Stimulated activated CD8-positive, alpha-beta memory T cell treated with anti-CD3 and anti-CD28 coated beads, Interleukin-15, amount 100 ng/mL, for 24 hours (primary cell): ENCODE measurements at places on chromosomes 7 and 10.

- no peak for DNase-seq
These were observed 137.9 kb upstream of the PPIF start for GRCh38 chr10:79209340-79209739.

DNA sequence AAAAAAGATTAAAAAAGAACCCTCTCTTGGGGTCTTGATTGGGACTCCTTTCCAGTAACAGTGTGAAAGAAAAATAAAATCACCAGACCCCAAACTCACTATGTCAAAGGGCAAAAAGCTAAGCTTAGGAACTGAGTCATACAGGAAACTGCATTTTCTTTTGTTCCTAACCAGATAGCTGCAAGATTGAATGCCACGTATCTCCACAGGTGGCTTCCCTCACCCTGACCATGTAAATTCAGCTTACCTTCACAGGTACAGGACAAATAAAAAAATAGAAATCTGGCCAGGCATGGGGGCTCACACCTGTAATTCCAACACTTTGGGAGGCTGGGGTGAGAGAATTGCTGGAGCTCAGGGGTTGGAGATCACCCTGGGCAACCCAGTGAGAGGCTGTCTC, 32.5 kb upstream of the EIF4H start:
- DNase-seq, result no peak

GRCh38 chr7:50088463-50089129, 4.5 kb downstream of the ZPBP start:
- DNase-seq, result no peak

GRCh38 chr7:94907026-94907810, at the start of gene PPP1R9A:
TSS of gene PPP1R9A (plus strand) at chr7:94907594. CDS start at chr7:94910114, 2,520 bp downstream.
- DNase-seq, result no peak

DNA sequence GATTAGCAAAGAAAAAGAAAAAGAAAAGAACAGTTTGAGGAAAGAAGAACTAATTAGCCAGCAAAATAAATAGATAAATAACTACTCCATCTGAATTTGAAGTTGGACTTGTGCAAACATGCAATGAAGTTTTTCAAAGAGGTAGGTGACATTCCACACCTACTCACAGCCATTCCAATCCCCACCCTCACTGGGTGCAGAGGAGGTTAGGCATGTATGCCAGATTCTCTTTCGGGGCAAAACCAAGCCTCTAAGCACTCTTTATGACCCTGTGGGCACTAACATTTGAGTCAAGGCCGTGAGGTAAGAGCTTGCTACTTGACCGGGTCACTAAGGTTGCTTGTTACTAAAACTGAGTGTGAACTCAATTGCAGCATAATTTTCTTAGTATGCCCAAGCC, 108.4 kb upstream of the SEMA3A start:
- DNase-seq, result no peak

DNA sequence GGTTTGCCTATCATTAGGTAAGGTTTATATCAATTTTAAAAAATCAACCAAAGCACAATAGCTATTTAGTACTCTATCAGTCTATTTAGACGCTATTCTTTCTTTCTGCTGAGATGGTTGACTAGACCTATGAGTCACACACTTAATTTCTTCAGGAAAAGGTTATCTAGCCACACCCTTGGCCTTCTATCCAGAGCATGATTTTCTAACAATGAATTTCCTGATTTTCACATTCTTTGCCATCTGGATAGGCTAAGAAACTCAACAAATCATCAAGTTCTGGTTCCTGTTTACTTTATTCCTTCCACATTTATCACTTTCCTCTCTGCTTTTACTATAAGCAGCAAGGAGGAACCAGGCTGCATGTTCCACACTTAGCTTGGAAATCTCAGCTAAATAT, 8.1 kb downstream of the PRPS1L1 start:
- no peak for DNase-seq

- DNase-seq, result no peak
These were observed 61.1 kb downstream of the KCNMA1 start for GRCh38 chr10:77576444-77577032.

DNA sequence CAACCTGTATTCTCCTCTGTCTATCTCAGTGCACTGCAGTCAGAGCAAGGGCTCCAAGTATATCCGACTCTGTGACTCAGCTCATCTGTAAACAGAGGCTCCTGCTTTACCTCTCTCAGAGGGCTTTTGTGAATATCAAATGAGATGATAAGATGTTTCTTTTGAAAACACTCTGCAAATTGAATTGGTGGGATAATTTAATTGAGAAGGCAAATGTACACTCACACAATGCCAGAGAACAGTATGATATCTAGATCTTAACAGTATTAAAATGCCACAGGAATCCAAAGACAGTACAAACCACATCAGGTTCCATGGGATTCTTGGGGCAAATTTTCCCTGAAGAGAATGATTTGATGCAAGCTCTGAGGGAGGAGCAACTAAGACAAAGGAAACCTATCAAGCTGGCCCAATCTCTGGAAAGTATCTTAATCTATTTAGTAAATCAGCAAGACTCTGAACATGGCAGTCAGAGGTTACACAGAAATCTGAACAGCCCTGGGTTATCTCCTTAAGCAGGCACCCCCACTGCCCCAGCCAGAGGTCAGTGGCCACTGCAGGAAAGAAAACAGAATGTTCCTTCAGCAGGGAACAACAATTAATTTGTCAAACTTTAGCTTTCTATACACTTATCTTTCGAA, 45.9 kb downstream of the DOCK4 start:
- no peak for DNase-seq

DNA sequence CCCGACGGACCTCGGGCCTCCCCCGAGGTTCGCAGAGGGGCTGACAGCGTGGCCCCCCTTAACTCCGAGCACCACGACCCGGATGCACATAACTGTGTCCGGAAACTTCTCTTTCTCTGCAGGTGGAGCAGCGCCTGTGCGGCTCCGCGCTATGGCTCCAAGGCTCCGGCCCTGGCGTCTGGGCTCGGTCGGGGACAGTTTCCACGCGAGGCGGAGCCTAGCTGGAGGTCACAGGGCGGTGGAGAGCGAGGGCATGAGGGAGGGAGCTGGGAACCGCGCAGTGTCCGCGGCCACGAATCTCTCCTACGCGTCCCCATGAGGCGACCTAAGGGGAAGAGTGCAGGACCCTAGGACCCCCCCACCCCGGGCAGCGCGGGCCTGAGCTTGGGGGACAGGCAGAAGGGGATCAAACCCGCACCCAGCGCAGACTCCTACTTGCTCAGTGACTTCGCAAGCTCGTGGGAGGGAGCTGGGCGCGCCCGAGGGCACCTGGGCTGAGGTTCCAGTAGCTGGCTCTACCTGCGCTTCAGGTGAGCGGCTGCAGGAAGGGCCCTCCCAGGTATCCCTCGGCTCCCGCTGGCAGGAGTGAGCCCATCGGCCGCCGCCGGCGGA, 8.6 kb upstream of the MNX1 start:
- no peak for DNase-seq
